Mucosa of descending colon (tissue), 3 donors: ENCODE measurements at places on chromosomes 16 and 17. TPM values are rescaled to one million over a fixed set of nuclear protein-coding genes. Genes with fewer than 3 reads are reported as not detected.
A peak's percentile ranks its signal among the peaks of the same experiment; 100 is the strongest.

The CDRT4 gene
- total RNA-seq = 17.5 TPM

The SPNS1 gene
- total RNA-seq = 30.3 TPM

The UMOD gene
- not detected for total RNA-seq

The TNFRSF17 gene
- total RNA-seq = 3.3 TPM

The NUP88 gene
- total RNA-seq = 72.3 TPM

GRCh38 chr16:68408428-68408827 is 39.9 kb downstream of the SMPD3 start:
- DNase-seq = no peak

DNA sequence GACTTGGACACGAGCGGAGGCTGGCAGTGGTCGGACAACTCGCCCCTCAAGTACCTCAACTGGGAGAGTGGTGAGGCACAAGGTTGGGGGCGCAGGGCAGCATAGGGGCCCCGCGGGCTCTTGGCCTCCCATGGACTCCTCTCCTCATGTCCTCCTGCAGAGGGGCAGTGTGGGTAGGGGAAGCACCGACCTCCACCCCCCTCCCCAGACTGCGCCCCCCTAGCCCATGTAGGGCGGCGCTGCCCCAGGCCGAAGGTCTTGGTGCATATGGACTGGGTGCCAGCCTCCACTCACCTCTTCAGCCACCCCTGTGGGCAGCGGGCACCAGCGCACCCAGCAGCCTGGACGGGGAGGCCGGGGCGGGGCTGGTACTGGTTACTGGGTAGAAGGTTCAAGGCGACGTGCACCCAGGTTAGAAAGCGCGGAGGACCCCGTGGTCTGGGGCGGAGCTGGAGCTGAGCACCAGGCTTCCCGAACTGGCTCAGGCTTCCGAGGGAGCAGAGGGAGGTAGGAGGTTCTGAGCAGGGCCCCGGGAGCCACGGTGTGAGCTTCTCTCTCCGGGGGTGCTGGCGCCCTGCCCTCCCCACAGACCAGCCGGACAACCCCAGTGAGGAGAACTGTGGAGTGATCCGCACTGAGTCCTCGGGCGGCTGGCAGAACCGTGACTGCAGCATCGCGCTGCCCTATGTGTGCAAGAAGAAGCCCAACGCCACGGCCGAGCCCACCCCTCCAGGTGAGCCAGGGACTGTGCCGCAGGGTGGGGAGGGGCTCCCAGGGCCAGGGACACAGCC is 39.5 kb downstream of the MRC2 start:
- DNase-seq = no peak

DNA sequence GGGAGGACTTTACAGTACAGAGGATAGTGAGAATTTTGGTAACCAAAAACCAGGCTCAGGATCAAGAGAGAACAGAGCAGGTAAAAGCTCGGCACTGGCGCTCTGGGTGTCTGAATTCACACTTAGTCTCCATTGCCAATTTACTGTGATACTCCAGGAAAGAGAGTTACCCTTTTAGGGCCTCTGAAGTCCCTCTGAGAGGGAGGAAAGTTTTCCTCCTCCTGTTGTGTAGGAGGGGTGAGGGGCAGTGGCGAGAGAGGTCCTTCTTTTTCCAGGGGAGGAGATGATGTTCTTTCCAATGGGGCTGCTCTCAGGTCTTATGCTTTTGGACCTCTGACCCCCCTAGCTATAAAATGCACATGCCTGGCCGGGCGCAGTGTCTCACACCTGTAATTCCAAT is 5.4 kb upstream of the TNS4 start:
- no peak for DNase-seq

DNA sequence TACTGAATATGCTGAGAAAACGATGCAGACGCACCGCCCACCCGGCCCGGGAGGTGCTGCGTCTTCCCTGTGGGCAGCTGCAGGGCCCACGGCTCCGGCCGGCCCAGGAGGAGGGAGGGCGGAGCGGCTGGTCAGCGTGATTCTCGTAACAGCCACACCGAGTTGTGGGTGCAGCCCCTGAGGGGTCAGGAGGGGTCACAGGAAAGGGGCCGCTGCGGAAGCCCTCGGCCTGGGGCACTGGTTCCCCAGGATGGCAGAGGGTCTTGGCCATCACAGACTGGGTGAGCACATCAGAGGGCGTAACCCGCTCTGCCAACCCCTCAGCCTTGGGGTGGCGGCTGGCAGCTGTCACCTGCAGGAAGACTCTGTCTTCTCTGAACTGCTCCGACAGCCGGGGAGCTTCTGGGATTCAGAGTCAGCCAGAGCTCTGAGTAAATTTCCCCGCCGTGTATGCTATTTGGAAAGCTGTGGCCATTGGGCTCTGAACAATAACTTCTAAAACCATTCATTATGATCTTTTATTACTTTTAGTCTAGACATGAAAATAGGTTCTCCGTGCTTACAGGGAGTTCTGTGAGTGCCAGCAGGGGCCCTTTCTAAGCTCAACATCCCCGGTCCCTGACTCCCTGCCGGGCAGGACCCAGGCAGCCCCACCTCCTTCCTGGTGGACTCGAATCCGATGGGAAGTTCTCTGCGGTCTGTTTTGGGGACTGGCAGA is 87.4 kb upstream of the CHMP6 start:
- DNase-seq = no peak

DNA sequence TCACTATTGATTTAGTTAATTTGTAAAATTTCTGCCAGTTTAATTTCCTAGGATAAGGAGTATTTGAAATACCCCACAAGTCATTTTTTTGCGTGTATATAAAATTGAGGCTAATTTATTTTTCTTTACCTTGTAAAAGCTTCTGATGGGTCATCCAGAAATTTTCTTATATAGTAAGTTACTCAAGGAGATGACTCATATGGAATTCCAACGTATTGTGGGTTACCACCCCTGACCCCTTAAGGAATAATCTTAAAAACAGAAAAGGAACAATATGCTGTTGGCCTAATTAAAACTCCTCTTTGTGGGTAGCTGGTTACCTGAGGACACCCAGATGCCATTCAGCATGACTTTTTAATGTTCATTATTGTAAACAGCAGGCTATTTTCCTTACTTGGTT is 13.6 kb downstream of the HEATR6 start:
- DNase-seq = no peak

GRCh38 chr16:89525146-89525913 is 17.1 kb downstream of the SPG7 start:
- no peak for DNase-seq

GRCh38 chr17:37829592-37830123 is 84.8 kb upstream of the HNF1B start:
- DNase-seq = no peak

GRCh38 chr16:1710811-1711507 is 5.0 kb downstream of the MAPK8IP3 start:
- no peak for DNase-seq

DNA sequence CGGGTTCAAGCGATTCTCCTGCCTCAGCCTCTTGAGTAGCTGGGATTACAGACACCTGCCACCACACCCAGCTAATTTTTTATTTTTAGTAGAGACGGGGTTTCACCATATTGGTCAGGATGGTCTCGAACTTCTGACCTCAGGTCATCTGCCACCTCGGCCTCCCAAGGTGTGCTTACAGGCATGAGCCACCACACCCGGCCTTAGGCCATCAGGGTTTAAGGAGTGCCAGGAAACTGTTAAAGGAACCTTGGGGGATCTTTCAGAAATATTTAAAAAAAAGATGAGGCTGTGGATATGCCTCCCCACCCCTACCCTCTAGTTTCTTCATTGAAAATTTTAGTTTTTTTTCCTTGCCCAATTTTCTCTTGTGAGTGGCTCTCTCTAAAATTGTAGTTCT is 31.4 kb upstream of the UBE2G1 start:
- DNase-seq = no peak

- no peak for DNase-seq
Observed at GRCh38 chr16:80274576-80275191, 266.1 kb upstream of the DYNLRB2 start.

- no peak for DNase-seq
Observed at GRCh38 chr16:693766-694165, 3.6 kb upstream of the WDR24 start.

DNA sequence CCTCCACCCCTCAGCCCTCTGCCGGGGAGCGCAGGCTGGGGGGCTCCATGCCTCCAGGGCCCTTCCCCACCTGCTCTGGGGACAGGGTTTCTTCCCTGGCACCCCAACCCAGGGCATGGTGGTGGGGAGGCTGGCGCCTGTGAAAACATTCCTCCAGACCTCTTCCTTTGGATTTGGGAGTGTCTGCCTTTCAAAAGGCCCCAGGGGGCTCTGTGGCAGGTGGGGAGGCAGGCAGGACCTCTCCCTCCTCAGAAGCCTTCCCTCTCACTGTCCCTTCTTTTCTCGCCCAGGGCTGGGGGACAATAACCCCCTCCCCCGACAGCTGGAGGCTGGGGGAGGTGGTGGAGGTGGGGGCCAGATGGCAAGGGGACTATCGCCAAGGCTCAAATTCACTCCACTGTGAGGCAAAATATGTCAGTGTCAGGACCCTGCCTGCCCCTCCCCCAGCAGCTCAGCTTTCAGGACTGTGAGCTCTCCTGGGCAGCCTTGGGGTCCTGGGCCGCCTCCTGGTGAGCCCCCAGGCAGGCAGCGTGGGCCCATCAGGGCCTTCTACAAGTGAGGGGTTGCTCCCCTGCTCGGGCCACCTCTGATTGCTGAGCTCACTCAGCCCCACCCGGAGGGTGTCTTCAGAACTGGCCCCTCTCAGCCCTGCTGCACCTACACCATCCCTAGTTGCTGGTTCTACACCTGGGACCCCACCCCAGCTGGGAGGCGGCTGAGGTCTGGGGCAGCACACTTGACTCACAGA is 1.8 kb downstream of the CDH15 start:
- DNase-seq = no peak

- no peak for DNase-seq
Observed at GRCh38 chr17:9380361-9380760, 195.3 kb downstream of the STX8 start.

- no peak for DNase-seq
Observed at GRCh38 chr17:32285306-32285705, 19.7 kb downstream of the RHBDL3 start.

- DNase-seq = peak; percentile 49
Observed at GRCh38 chr16:67547423-67548264, 14.7 kb upstream of the CTCF start.

- DNase-seq = no peak
Observed at GRCh38 chr16:65201511-65201910, 79.6 kb upstream of the CDH11 start.

DNA sequence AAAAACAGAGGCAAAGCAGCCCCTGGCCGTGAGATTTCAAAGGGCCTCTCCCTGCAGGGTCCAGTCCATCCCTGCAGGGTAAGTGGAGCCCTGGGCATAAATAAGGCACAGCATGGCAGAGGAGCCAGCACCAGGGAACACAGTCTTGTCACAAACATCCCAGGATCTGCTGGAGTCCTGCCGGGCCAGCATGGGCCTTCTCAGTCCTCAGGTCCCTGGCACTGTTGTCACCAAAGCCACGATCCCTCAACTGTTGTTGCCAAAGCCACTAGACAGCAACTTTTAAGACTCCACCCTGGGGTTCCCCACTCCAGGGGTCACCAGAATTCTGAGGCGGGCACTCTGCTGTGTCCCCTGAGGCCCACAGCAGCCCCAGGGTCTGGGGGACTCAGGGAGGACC is 47.8 kb upstream of the BAHCC1 start:
- DNase-seq = no peak

- no peak for DNase-seq
Observed at GRCh38 chr16:56561126-56561525, 3.7 kb upstream of the MT4 start.

DNA sequence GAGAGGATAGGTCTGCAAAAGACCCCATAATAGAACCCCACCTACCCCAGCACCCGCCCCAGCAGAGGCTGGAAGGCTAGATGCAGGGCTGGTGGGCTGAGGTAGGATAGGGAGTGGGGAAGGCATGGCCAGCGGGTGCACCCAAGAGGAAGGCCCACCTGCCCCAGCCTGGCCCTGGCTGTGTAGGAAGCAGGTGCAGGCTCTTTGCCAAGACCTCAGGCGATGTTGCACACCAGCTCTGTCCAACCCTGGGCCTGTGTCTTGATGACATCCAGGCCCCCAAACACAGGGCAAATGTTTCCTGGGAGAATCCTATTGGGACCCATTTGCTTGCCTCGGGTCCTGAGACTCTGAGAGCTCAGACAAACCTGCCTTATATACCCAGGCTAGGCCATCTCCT is 12.2 kb downstream of the UNC119 start:
- no peak for DNase-seq
